ENCODE measurements at places on chromosomes 5 and 9.

- DNase-seq = no peak
Observed at GRCh38 chr5:137316346-137316736, 182.8 kb downstream of the SPOCK1 start.

- peak; percentile 95 for DNase-seq
Observed at GRCh38 chr9:70053864-70054263, 10.2 kb downstream of the MAMDC2 start.

DNA sequence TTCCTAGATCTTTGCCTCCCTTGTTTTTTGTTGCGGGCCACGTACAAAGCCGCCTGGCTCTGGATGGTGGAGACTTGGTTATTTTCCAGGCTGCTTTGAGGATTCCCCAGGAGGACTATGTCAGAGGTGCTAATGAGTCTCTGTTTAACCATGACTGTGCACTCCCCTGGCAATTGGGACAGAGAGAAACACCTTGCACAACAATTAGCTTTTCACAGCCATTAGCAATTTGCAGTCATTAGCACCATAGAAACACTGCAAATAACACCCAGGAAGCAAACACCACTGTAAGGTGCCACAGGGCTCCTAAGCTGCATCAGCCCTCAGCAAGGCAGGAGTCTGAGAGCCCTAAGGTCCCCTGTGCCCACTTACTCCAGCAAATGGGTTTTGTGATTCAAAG is 201.0 kb upstream of the VLDLR start:
- no peak for DNase-seq

DNA sequence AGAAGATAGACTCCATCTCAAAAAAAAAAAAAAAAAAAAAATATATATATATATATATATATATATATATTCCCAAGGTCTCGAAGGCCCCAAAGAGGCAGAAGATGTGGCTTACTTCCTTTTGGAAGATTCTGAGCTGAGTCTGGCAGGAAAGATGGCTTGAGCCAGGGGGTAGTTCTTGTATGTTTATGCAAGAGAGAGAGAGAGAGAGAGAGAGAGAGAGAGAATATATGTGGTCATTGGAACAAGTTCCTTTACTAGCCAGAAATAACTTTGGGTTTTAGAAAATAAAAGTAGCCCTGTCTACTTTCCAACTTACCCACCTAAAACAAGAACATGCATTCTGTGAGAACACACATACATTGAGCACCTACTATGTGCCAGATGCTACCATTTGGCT is 17.6 kb downstream of the NCS1 start:
- no peak for DNase-seq

- DNase-seq = no peak
Observed at GRCh38 chr9:20316372-20316771, 305.9 kb downstream of the MLLT3 start.

GRCh38 chr5:154308443-154309370 is 118.2 kb downstream of the GALNT10 start:
- peak; percentile 25 for DNase-seq

DNA sequence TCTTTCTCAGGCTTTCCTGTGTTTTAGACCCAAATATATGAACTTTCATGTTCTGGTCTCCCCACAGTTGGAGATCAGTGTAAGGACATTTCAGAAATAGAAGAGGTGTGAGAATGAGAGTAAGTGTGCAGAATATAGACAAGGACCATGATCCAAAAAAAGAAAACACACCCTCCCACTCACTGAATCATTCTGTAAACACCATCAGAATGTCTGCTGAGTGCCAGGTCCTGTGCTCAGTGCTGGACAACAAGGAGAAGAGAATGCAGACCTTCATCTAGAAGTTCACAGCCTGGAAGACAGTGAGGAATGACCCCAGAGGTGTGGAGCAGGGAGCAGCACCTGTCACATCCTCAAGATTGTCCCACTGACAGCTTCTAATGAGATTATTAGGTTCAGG is 19.1 kb upstream of the SH3RF2 start:
- DNase-seq = peak; percentile 60

- peak; percentile 97 for DNase-seq
Observed at GRCh38 chr5:76813982-76814562, 4.8 kb upstream of the F2RL1 start.

All from bronchial epithelial cell (primary cell).